ENCODE measurements at places on chromosomes 1 and 21.

GRCh38 chr1:230421481-230421880 is 4.7 kb downstream of the PGBD5 start:
- DNase-seq, result no peak

DNA sequence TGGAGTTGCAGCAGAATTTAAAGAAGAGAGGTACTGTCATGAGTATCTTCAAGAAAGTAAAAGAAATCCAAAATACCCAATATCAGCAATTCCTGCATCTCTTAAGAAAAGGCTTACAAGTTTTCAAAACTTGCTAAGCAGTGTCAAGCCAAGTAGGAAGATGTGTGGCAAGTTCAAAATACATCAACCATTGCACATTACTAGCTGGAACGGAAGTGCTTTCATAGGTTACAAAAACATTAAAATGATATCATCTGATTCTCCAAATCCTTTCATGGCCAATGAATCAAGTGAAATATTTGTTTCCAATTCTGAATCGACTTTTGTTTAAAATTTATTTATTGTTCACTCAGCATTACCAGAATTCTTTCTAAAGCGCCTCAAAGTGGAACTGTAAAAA is 5.7 kb upstream of the ABCA4 start:
- DNase-seq, result no peak

DNA sequence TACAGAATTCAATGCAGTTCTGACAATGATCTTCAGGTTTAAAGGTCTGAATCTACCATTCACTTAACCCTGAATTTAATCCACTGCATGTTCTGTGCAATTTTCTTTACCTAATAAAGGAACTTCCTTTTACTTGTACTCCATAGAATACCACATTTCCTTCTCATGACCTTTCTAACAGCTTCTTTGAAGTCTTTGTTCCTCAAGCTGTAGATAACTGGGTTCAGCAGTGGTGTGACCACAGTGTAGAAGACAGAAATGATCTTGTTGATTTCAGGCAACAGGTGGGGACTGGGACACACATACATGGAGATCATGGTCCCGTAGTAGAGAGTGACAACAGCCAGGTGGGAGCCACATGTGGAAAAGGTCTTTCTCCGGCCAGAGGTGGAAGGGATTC is 878 bp downstream of the OR11L1 start:
- DNase-seq, result no peak

GRCh38 chr1:166087734-166088571 is 78.8 kb downstream of the FAM78B start:
- DNase-seq, result no peak

- DNase-seq, result no peak
Measured at GRCh38 chr1:28449904-28450303, 55.9 kb upstream of the RCC1 start.

DNA sequence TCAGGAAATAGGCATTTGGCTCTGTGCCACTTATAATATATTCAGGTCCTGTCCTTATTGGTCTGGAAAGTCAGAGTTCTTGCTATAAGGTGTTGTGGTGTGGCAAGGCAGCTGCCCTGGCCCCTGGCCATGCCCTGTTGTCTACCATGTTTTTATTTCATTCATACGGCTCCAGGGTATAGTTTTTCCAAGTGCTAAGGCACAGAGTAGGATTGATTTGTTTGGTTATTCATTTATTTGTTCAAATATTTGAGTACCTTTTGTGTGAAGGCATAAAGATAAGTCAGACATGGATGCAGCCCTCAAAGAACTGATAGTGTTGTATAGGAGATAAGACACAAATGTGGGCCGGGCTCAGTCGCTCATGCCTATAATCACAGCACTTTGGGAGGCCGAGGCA is 10.1 kb downstream of the ZBTB8B start:
- no peak for DNase-seq

GRCh38 chr1:3651026-3651929 is 1.0 kb upstream of the TP73 start:
- DNase-seq, result no peak

DNA sequence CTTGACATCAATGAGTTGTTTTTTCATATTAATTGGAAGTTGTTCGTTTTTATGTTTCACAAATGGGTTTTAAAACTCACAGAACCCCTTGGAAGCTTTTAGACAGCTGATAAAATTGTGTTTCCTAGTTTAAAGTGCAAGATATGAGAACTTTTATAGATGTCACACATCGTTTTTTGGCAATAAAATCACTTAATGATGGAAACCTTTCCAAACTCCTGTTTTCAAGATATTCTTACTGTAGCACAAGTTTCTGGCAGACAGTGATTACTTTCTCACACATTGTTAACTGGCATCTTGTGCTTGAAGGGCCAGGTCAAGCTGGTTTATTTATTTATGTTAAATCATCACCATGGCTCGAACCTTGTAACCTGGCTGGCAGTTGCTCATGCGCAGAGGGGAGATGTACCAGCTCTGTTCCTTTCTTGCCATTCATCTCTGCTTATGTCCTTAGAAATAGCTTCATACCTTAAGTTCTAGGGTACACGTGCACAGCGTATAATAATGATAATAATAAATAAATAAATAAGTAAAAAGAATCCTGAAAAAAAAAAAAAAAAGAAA is 10.2 kb upstream of the RCAN1 start:
- DNase-seq, result no peak

DNA sequence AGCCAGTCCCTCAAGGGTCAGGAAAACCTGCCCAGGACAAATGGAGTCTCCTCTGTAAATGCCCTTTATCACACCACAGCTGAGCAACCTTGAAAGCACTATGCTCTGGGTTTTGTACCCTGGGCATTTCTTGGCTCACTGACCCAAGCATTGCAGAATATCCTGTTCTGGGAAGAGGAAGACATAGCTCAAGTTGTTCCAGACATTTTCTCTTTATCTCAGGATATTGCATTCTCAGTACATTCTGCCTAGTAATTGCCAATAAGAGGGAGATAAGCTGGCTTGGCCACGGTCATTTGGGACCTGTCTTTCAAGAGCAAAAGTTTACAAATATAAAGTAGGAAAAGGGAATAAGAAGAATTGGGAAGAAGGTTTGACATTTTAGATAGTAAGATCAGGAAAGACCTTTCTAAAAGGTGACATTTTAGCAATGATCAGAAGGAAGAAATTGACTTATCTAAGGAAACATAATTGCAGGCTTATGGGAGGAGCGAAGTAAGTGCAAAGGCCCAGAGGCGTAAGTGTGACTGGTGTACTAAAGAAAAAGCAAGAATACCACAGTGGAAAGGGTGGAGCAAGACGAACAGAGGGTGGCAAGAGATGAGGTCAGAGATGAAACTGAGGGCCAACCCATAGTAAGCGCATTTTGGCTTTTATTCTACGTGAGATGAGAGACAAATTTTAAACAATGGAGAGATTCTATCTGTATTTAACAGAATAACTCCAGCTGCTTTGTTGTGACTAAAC is 394.0 kb upstream of the CXADR start:
- DNase-seq, result no peak

DNA sequence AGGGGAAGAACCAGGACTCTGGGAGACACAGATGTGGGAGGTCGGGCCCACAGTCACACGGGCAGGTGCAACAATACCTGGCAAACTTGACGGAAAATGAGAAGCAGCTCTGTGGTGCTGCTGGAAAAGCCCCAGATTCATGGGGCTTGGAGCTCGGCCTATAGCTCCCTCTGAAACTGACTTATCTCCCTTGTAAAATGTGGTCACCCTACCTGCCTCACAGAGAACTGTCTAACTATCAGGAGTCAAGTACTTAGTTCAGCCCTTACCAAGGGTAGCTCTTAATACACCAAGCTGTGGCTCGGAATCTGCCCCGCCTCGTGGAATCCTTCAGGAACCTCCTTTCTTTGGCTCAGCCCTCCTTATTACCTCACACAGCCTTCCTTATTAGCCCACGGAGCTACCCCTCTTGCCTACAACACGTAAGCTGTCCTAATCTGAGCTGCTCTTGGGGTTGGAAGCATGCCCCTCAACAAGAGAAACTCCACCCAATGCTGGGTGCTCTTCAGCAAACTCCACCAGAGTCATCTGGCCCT is 68.9 kb downstream of the MRPL37 start:
- DNase-seq, result no peak

GRCh38 chr21:28699596-28700259 is 292.9 kb downstream of the LTN1 start:
- DNase-seq, result no peak

DNA sequence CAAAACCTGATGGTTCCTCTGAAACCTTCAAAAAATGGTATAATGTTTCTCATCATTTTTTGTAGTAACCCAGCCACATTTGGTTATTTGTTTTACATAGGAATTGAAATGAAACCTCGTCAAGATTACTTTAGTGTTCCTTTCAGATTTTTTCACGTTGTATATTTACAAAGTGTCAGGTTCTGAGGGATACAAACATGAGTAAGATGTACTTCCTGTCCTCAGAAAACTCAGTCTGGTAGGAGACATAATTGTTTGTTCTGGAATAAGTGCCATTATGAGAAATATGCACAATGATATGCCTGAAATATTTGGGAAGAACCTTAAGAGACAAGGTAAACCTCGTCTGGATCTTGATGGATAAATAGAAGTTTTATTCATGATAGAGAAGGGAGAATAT is 145.5 kb downstream of the USP25 start:
- DNase-seq, result no peak

- no peak for DNase-seq
Measured at GRCh38 chr1:63557365-63557987, 34.2 kb downstream of the EFCAB7 start.

DNA sequence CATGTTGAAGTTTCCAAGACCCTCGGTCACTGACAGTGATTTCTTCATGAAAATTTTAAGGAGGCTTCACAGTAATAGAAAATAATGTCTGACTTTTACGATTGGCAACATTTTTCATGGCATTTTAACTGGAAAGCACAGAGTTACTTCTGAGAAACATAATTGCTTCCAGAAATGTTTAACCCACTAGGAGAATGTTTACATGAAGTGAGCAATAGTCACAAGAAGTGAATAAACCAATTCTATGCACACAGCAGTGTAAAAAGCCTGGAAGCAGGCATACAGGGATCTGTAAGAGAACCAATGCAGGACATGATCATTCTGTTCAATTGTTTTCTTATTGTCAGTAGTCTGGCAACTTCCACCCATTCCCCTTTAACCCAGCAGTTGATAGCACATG is 316.2 kb upstream of the CXADR start:
- no peak for DNase-seq

- DNase-seq, result no peak
Measured at GRCh38 chr1:33624991-33625870, 152.8 kb downstream of the ZSCAN20 start.

- DNase-seq, result no peak
Measured at GRCh38 chr1:44038876-44039657, 7.8 kb upstream of the SLC6A9 start.

- no peak for DNase-seq
Measured at GRCh38 chr21:28938726-28939125, 54.0 kb downstream of the LTN1 start.

DNA sequence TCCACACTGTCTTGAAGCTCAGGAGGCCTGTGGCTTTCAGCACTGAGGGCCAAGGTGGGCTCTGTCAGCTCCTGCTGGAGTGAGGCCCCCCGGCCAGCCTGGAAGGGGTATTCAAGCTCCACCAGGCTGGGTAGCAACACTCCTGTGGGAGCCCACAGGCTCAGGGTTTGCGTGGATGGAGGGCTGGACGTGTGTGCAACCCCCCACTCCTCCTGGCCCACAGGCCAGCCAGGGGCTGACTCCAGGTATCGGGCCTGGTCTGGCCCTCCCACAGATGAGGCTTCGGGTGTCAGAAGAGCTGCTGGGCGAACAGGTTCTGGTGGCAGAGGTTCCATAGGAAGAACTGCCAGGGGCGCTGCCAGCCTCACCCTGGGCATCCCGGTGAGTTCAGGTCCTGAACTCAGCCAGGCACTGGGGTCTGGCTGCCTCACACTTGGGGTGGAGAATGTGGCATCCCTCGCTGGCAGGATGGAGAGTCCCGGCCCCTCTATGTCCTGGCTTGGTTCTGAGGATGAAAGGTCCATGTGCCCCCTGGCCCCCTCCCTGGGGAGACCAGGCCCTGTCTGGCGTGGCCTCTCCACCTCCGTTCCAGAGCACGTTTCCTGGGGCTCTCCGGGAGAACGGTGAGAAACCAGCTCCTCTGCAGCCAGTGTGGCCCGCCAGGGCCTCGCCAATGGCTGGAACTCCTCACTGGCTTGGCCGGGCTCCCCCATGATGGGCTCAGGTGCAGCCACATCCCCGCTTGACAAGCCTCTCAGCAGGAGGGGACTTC is 64.6 kb upstream of the TARDBP start:
- DNase-seq, result no peak

DNA sequence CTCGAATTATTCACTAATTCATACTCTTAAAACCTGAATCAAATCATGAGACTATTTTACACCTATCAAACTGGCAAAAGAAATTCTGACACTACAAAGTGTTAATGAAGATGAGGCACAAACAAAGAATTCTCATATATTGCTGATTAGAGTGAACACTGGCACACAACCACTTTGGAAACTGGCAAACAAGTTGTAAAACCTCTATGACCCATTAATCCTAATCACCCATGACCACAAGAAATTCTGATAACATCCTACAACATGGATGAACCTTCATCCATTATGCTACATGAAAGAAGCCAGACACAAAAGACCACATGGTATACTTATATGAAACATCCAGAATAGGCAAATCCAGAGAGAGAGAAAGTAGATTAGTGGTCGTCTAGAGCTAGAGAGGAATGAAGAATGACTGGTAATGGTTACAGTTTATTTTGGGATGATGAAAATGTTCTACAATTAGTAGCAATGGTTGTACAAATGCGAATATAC is 8.5 kb downstream of the GPBP1L1 start:
- DNase-seq, result no peak

GRCh38 chr21:44907966-44908895 is 12.5 kb downstream of the ITGB2 start:
- no peak for DNase-seq

- no peak for DNase-seq
Measured at GRCh38 chr1:187648091-187648490, 819.3 kb downstream of the PLA2G4A start.

- DNase-seq, result no peak
Measured at GRCh38 chr1:153288634-153289275, 24.0 kb downstream of the PGLYRP3 start.

GRCh38 chr1:24900486-24900849 is 29.6 kb downstream of the RUNX3 start:
- DNase-seq, result no peak

DNA sequence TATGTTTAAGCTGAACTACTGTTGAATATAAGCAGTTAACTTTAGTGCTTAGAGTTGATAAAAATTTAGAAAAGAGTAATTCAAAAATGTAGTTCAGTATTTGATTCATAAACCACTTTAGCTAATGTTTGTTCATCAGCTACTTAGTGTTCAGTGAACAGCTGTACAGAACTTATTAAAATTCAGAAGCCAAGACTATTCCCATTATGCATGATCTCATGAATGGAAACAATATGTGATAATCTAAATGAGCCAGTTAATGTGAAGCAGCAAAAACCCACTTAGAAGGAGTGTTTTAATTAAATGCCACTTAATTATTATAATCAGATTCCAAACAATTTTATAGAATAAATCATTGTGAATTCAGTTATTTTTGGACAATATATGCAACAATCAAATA is 92.9 kb upstream of the NEGR1 start:
- DNase-seq, result no peak

- DNase-seq, result no peak
Measured at GRCh38 chr1:5586629-5587028, 405.6 kb downstream of the NPHP4 start.
